CD4-positive, alpha-beta memory T cell (primary cell): ENCODE measurements at places on chromosomes 5 and 9.

DNA sequence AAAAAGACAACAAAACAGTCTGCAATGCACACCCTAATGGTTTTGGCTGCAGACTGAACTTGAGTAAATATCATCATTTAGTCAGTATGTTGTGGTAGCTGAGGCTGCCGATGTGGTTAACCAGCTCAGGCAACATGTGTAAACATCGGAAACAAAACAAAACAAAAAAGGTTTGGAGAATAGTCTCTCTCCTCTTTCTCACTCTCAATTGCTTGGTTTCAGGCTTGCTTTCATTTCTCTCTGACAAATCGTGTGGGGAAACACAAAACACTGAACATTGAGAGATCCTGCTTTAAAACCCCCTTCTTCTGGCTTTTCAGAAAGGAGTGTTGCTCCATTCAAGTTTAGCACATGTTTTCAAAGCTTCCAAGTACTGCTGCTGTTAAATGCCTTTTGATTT is 453.3 kb downstream of the BNC2 start:
- DNase-seq, result no peak

DNA sequence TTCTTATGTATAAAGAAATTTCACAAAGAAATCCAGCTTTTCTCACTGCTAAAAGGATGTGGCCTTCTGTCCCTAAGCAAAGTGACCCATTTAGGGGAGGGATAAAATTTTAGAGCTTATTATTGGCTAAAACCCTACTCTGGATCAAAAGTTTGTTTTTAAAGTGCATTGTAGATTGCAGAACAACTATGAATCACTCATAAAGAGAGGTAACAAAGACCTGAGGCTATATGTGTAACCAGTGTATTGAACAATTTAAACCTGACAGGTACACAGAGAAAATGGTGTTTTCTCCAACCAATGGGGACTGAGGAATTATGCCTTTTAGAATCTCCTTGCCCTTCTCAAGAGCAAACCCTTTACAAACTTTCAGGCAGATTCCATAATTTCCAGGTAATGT is 86.6 kb downstream of the MUSK start:
- no peak for DNase-seq

- no peak for DNase-seq
Measured at GRCh38 chr5:74361406-74362358, 278.8 kb downstream of the ENC1 start.

- DNase-seq, result no peak
Measured at GRCh38 chr5:160209917-160210316, 19.4 kb upstream of the FABP6 start.

DNA sequence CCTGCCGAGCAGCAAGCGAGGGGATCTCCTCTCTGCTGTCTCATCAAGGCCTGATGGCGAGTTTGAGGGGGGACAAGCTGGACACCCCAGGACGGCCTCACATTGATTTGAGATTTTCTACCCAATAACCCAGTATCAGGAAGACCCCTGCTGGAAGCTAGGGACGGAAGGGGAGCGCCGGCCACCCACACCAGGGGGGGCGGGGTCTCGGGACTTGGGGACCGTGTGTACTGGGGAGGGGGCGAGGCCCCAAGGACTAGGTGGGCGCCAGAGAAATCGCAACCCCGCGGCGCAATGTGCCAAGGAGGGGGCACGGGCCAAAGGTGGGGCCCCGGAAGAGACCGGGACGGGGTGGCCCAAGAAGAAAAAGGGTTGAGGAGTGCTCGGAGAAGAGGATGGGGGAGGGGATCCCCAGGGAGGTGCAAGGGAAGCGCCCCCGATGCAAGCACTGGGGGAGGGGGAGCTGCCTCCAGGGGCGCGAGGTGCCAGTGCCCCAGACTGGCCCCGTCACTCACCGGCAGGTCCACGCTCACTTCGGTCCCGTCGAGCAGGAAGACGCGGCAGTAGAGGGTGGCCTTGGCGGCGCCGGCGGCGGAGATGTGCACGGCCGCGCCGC is 1.1 kb downstream of the EPB41L4B start:
- no peak for DNase-seq

DNA sequence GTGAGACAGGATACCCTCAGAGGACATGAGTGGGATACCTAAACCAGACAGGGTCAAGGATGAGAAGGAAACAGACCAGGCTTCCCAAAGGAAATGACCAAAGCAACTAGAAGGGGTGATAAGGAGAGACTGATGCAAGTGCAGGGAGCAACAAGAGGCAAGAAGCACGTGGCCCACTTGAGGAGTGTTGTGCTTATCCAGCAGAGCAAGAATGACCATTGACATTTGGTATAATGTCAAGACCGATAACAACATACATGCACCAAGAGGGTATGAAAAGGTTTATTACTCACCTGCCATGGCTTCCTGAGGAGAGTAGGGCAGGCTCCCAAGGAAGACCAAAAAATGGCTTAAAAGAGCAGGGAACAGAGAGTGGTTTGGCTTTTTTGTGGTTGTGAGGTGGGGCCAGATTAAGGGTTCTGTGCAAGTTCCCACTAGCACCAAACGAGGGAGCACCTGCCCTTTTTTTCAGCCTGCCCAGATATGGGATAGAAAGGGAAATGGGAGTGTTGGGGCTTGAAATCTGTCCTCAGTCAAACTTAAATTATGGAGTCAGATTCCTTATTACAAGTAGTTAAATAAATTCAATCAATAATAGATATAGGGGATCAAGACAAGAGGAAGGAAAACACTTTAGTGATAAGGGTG is 513.6 kb downstream of the RASEF start:
- no peak for DNase-seq

DNA sequence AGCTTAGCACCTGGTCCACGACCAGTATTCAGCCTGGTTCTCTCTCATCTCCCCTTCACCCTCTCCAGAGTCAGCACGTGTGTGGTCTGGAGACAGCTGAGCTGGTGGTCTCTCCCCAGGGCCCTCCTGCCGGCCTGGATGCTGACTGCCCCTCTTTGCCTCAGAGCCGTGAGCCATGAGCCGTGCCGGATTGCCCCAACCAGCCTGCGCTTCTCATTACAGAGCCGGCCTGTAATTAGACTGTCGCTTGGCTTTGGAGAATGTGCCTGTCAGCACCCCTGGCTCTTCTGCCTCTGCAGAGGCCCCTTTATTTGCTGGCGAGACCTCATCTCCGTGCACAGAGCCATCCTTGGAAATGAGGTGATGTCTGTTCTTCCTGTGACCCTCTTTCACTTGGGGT is 118.7 kb upstream of the BOD1 start:
- no peak for DNase-seq

- DNase-seq, result no peak
Measured at GRCh38 chr5:160463740-160464465, 42.2 kb downstream of the PTTG1 start.

DNA sequence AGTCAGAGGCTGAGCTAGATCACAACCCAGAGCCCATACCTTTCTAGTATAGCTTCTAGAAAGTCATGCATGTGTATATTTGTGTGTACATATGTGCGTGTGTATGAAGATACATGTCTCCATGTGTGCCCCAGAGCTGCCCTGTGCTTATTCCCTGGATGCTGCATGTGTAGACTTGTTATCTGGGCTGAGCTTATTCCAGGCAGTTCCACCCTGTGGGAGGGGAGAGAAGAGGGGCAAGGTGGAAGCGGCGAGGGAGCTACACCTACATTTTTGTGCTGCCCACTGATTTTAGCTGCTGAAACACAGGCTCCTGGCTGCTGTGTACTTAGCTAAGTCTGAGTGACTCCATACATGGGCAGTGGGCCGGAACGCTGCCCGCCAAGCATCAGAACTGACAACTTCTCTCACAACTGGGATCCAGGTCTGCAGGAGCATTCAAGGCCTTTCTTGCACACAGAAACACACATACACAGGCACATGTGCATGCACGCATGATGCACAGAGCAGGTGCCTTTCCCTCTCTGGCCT is 38.0 kb upstream of the XPA start:
- no peak for DNase-seq

DNA sequence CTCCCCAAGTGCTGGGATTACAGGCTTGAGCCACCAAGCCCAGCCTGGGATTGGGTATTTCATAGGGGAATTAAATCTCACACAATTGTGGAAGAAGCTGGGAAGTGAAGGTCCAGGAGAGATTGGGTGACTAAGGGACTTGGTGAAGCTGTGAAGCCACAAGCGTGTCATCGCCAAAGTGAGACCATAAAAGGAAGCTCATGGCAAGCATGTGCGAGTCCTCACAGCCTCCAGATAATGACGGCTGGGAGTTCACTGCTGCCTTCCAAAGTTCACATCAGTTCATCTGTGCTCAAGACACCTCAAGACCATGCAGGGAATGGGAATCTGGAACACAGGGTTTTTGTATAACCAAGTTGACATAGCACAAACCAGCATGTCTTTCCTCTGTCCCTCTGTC is 210.6 kb downstream of the MARCHF11 start:
- DNase-seq, result no peak

DNA sequence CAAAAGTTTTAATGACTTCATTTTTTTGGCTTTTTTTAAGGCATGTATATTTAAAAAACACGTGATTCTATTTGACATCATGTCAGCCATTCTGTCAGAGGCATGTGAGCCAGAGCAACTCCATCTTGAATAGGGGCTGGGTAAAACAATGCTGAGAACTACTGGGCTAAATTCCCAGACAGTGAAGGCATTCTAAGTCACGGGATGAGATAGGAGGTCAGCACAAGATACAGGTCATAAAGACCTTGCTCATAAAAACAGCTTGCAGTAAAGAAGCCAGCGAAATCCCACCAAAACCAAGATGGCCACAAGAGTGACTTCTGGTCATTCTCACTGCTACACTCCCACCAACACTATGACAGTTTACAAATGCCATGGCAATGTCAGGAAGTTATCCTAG is 1000.6 kb upstream of the DMAC1 start:
- no peak for DNase-seq

GRCh38 chr5:153998010-153998409 is 40.7 kb downstream of the FAM114A2 start:
- DNase-seq, result no peak

GRCh38 chr5:81058121-81058520 is 98.0 kb downstream of the RASGRF2 start:
- no peak for DNase-seq

GRCh38 chr9:12266758-12267157 is 426.4 kb upstream of the TYRP1 start:
- DNase-seq, result no peak

- no peak for DNase-seq
Measured at GRCh38 chr9:93818827-93819472, 136.2 kb downstream of the BARX1 start.

DNA sequence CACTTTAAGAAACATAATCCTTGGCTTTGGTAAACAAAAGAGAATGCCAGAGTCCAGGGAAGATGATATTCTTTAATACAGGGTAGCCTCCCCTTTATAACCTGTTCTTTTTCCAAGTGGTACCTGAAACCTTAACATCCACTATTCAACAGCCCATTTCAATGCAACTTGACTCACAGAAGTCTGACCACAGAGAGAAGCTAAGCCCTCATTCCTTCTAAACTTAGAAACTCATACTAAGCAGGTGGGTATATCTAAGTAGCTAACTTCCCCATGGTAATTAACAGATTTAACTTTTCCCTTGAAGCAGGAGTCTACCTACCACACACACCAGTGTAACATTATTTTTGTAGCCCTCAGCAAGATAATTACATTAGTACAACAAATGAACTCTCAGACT is 91.9 kb downstream of the CEMIP2 start:
- DNase-seq, result no peak

GRCh38 chr5:32330126-32330971 is 17.6 kb upstream of the MTMR12 start:
- no peak for DNase-seq

DNA sequence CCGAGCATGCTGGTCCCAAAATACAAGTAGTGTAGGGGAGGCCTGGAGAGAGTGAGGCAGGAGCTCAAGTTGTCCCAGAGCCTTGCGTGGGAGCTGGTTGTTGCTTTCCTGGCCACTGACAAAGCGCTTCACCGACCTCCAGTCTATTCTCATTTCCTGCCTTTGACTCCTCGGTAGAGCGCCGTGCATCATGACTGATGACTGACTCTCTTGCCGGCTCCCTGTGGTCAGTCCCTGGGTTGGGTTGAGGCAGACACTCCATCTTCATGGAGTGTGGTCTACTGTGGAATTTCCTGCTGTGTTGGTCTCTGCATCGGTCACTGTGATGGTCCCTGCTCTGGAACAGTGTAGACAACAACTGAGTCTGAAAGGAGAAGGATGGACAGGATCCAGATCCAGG is 175.1 kb upstream of the S1PR3 start:
- DNase-seq, result no peak

DNA sequence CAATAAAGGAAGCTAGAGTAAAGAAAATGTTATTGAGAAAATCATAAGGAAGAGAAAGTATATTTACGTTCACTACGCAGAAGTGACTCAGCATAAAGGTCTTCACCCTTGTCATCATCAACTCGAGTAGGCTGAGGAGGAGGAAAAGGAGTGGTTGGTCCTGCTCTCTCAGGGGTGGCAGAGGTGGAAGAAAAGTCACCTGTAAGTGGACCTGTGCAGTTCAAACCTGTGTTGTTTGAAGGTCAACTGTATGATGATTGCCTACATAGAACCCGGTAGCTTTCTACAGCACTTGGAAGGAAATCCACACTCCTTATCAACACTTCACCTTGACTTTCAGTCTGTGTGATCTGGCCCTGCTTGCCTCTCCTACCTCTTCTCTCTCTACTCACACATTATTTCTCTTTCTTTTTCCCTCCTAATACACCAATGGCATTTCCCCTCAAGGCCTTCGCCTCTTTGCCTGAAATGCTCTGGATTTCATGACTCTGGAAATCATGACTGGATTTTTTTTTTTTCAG is 109.3 kb upstream of the CPEB4 start:
- no peak for DNase-seq

GRCh38 chr5:69013481-69013880 is 80.3 kb upstream of the SLC30A5 start:
- no peak for DNase-seq

DNA sequence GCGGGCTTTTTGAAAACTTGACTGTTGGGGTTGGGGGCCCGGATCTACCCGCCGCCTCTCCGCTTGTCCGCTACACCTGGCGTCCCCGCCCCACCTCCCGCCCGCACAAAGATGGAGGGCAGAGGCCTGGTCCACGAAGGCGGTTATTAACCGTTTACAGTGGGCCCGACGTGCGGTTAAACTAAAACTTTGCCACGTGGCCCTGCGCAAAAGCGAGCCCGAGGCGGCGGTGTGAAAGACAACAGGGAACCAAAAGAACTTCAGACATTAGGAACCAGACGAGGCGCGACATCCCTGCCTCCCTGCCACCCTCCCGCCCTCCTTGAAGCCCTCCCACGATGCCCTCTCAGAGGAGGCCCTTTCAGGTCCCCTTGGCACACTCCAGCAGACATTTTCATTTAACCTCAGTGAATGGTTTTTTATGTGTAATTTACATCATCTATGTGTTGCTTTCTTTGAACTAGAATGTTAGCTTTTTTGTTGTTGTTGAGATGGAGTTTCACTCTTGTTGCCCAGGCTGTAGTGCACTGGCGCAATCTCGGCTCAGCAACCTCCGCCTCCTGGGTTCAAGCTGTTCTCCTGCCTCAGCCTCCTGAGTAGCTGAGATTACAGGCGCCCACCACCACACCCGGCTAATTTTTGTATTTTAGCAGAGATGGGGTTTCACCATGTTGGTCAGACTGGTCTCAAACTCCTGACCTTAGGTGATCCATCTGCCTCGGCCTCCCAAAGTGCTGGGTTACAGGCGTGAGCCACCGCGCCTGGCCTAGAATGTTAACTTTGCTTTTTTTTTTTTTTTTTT is 999 bp upstream of the HNRNPA0 start:
- no peak for DNase-seq
